G401 (cell line): ENCODE measurements at places on chromosomes 2 and 18.

GRCh38 chr18:23941791-23942190, 72.8 kb upstream of the TTC39C start:
- no peak for DNase-seq

- DNase-seq: no peak
Measured at GRCh38 chr2:231489990-231490389, 25.7 kb upstream of the NCL start.

DNA sequence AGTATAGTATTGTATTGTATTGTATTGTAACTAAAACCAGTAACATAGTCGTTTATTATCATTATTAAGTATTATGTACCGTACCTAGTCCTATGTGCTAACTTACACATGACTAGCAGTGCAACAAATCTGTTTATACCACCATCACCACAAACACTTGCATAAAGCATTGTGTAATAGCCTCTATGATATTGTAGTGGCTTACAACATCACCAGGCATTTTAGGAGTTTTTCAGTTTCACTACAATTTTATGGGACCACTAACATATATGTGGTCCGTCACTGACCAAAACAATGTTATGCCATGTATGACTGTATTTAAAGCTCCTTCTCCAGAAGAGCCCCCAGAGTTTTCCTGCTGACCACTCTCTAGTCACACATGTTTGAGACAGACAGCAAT, 306.2 kb downstream of the SETBP1 start:
- no peak for DNase-seq

DNA sequence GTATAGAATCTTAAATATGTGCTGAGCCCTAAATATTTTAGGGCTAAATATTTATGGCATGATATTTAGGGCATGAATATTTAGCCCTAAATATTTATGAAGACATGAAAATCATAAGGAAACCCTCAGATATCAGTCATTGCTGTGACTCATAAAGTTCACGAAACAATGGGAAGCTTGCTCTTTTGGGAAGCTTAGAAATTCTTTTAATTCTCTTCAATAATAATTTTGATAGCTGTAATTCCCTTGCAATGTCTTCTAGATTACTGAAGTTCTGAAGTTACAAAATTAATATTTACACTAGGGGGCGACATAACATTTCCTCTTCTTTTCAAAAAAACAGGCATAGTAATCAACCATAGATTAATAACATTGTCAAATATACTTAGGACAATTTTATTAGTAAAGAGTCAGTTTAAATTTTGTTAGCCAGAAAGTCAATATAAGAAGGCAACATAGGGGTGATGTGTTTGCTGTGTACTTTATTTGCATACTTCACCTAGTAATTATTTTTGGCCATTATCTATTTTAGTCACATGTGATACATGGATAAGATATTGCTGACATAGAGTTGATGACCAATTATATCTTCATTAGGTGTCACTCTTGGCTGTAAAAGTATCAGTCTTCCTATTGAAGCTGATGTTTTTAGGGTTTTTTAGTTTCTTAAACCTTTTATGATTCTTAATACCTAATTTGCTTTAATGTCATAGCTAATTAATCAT, 13.2 kb downstream of the ZNF804A start:
- DNase-seq: no peak

GRCh38 chr2:230930928-230931555, 6.0 kb upstream of the GPR55 start:
- DNase-seq: no peak

GRCh38 chr18:47168913-47169312, 7.3 kb downstream of the IER3IP1 start:
- no peak for DNase-seq

DNA sequence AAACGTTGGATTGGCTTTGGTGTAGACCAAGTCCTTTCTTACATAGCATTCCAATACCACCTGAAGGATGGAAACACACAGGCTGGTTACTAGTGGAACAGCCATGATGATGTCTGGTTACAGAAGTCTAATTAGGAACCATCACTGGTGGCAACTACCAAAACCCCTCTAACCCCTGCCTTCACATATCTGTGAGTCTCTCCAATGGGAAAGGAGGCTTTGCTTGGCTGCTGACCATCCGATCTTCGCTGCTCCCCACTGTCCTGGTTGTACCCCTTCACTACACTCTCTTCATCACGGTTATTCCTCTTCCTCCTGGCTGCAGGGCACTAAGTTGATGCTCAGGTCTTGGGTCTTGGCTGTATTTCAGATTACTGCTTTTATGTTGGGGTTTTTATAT, 97.7 kb downstream of the SPRED2 start:
- no peak for DNase-seq

DNA sequence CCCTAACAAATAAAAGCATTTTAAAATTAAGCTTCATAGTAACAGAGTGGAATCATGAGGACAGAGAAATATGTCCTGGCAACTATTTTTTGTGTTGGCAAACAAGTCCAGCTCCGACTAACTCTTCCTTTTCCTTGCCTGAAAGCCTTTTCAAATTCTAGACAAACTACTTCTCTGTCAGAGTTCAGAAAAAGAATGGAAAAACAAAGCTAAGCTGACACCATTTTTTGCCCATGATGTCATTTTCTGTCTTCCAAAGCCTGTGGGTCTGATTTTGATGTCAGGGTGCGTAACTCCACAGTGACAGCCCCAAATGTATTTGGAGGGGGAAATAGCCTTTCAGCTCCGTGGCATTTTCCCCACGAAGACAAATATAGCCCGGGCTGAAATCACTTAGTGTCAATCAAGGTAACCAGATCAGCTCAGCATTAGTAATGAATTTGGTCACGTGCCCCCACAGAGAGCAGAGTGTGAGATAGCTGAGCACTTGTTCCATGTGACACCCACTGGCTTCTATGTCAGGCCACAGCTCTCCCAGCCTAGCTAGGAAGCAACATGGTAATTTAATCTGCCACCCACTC, 233.0 kb upstream of the SIX2 start:
- no peak for DNase-seq

GRCh38 chr2:159317392-159318088, 31.0 kb upstream of the WDSUB1 start:
- DNase-seq: no peak

DNA sequence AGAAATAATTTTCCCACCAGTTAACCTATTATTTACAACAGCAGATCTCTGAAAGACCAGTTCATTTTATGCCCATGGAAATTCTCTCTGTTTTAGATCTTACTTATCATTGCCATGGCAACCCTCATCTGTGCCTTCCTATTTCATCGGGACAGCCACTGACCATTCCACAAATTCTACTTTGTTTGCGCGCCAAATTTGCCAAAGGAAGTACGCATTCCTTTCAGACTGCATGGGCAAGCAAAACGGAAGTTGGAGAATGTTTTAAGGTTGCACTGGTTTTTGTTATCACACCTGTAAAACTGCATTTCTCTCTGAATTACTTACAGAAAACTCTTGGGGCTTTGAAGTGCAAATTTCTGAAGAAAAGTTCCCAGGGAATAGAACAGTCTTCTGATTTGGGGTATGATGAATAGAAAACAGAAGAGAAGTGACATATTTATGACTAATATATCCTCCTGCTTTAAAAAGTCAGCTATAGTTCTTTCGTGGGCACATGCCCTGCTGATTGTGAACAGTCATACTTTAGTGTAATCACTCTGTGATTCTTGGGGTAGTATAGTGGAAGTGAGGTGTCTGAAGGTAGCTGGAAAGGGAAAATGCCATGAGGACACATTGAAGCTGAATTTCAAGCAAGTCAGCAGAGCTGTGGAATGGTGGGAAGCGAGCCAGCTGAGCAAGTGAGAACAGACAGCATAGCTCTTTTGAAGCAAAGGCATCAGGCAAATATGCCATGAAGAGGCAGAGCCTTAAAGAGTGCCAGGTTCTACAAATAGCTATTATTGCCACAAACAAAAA, 20.9 kb downstream of the NETO1 start:
- DNase-seq: no peak

- DNase-seq: peak; percentile 74
Measured at GRCh38 chr18:44743631-44744030, 62.9 kb downstream of the SETBP1 start.

GRCh38 chr2:166881177-166881576, 7.1 kb upstream of the XIRP2 start:
- DNase-seq: no peak

GRCh38 chr2:33321236-33321771, 155.1 kb upstream of the RASGRP3 start:
- no peak for DNase-seq

- no peak for DNase-seq
Measured at GRCh38 chr2:109345091-109345490, 216.1 kb downstream of the SH3RF3 start.

DNA sequence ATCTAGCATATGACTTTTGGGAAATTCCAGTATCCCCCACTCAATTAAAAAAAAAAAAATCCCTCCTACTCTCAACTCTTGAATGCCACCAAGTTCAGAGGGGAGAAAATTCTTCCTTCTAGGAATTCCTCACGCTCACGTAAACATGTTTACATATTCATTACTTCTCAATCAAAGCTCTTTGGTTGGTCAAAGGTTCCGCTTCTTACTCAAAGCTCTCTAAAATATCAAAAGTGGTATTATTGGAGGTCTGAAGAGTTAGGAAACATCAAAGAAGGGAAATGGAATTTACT, 4.1 kb downstream of the DOCK10 start:
- no peak for DNase-seq

GRCh38 chr2:190532581-190532980, 1.9 kb downstream of the NEMP2 start:
- no peak for DNase-seq

DNA sequence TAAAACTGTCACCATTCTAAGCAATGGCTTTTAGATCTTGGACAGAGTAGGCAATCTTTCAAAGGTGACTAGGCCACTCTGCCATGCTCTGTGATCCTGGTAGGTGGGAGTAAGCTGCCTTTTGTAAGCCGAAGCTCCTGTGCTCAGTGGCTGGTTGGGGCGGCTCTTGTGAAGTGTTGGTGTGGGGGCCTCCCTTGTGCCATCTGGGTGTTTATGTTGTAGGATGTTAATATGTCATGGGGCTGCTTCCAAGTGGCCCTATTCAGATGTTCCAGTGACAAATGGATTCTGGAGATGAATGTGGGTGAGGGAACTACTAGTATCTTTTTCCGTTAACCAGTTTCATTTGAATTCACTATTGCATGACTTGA, 116.8 kb upstream of the SPRED2 start:
- no peak for DNase-seq

DNA sequence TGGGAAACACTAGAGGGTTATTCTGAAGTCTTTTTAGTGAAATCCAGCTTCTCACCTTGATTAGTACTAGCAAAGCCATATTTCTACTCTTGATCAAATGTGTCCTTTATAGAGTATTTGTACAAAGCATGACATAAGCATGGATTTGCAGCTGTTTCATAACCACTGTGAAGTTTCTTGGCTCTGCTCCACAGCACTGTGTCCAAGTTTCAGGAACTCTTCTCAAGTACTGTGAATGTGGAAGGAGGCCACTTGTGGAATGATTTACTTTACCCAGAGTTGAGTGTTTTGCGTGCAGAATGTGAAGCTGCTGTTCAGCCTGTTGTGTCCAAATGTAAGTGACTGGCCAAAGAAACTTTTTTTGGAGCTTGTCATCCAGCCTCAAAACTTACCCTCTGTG, 16.2 kb upstream of the MAPRE2 start:
- DNase-seq: no peak

DNA sequence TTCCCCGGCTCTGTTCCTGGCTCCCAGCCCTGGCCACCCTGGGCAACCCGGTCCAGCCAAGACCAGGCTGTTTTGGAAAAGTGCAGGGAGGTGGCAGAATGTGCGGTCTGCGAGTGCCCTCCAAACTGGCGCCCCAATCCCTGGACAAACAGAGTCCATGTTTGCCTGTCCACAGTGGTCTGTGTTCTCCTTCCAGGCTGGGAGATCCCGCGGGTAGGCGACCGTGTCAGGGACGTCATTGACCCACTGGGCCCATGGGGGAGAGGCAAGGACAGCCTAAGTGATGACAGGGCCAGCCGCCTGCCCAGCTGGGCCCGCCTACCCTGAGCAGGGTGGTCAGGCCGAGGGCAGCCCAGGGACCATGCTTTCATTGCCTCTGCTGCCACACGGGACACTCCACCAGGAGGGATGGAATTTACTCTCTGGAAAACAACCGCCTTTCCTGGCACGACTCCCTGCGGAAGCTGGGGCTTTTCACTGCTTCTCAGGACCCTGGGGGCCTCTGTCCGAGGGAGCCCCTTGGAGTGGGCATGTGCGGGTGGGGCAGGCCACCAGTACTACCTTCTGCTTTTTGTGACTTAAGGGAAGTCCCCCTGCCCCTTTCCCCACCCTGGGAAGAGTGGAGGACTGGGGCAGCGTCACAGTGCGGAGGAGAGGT, 20.1 kb downstream of the CYP26B1 start:
- no peak for DNase-seq

GRCh38 chr18:27314996-27315395, 129.9 kb upstream of the CHST9 start:
- no peak for DNase-seq

GRCh38 chr2:30663321-30663720, 143.9 kb downstream of the CAPN13 start:
- no peak for DNase-seq

DNA sequence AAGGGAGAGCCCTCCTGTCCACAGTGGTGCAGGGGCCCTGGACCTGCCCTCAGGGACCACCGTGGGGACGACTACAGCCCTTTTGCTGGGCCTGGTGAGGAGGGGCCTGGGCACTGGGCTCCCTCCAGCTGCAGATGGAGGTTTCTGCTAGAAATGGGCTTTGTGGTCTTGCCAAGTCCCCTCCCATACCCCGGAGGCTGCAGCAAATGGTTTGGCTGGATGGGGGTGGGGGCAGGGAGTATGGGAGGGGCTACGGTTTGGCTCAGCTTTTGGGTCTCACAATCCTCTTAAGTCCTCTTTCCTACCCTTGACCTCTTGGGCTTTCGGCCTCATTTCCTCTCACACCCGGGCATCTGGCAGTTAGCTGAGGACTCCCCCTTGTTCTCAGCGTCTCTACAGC, 21.7 kb downstream of the TET3 start:
- DNase-seq: no peak

- DNase-seq: peak; percentile 68
Measured at GRCh38 chr2:6921321-6921922, 4.2 kb downstream of the RNF144A start.

DNA sequence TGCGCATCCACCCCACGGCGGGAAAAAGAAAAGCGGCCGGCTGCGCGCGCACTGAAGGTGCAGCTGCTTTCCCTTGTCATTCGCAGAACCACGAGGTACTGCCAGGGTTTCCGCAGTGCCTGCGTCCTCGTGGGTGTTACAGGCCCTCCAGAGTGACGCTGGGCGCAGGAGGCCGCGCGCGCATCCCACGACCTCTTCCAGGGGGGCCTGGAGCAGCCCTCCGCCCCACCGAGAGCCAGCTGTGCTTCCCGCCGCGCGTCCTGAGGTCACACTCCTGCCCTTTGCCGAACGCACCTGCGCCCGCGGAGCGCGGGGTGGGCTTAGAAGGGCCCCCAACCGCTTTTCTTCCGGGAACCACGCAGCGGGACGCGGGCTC, 378 bp upstream of the IAH1 start:
- DNase-seq: no peak

DNA sequence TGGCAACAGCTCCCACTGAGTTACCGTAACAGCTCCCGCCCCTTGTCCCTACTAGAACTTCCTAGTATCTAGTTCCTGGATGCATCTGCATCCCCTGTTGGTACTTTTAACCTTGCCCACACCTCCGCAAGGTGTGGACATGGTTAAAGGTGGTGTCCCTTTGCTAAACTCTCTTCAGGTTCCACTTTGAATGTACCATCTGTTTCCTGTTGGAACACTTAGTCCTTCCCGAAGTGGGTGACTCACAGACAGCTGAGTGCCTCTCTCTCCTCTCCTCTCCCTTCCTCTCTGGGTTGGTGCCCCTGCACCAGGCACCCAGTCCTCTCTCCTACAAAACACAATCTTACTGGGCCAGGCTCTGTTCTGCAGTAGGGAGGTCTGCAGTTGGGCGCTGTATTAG, 19.6 kb upstream of the REL start:
- no peak for DNase-seq
